ENCODE measurements at places on chromosomes 4 and X. TPM values are rescaled to one million over a fixed set of nuclear protein-coding genes. Genes with fewer than 3 reads are reported as not detected.
A peak's percentile ranks its signal among the peaks of the same experiment; 100 is the strongest.

DNA sequence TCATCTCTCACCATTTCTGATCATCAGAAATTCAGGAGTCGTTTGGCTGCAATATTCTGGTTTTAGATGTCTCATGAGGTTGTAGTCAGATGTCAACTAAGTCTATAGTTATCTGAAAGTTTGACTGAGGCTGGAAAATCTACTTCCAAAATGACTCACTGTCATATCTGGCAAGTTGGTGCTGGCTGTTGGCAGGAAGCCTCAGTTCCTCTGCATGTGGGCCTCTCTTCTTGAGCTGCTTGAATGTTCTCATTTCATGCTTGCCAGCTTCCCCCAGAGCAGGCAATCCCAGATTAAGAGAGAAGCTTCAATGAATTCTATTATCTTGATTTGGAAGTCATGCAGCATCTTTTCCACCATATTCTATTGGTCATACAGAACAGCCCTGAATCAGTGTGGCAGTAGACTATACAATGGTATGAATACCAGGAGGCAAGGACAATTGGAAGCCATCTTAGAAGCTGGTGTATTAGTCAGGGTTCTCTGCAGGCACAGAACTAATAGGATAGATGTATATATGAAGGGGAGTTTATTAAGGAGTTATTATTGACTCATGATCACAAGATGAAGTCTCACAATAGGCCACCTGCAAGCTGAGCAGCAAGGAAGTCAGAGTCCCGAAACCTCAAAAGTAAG lies 46.8 kb upstream of the ELF2 start:
- peak; percentile 52 for DNase-seq
- no peaks in the 10 kb centered on the region for H3K36me3 ChIP-seq
- peaks cover 15% of the 10 kb centered on the region for H3K4me1 ChIP-seq
- H3K27me3 ChIP-seq = no peaks in the 10 kb centered on the region

DNA sequence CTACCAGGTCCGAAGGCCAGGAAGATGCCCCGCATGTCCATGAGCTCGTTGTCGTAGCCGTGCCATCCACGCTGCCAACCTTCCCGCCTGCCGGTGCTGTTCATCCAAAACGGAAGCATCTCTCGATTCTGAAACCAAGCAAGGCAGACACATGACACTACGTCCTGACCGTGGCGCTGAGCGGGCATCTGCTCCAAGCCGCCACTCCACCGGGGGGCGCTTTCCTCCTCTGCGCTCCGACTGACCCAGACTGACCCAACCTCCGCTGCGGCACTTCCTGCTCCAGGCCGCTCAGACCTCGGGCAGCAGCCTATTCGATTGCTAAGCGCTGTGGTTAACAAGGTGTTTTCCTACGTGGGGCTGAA lies 120.5 kb downstream of the ENPP6 start:
- peaks cover 11% of the 10 kb centered on the region for H3K27me3 ChIP-seq
- H3K4me1 ChIP-seq = no peaks in the 10 kb centered on the region
- peak; percentile 50 for DNase-seq
- H3K4me3 ChIP-seq = peak overlapping the region; percentile 43

- no peaks in the 10 kb centered on the region for H3K36me3 ChIP-seq
- peak overlapping the region; percentile 90 for H3K4me3 ChIP-seq
- peak; percentile 91 for DNase-seq
These were observed 58.1 kb downstream of the MAML3 start for GRCh38 chr4:140095694-140096482.

Gene TCEAL2
- total RNA-seq = 0.81 TPM

DNA sequence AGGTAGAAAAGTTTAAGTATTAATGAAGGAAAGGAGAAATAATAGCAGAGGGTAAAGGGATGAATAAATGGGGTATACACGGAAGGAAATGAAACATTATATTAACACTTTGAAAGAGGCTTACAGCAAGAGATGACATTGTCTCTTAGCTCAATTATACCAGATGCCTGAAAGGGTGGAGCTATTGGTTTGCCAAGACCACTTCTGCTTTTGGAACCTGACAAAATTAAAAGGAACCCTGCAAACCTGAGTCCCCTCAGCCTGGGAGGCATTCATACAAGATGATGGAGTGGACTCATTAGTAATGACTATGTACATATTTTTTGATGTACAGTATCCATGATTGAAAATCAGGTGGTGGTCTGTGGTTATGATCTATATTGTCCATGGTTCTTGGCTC lies 45.1 kb upstream of the HPF1 start:
- H3K36me3 ChIP-seq = no peaks in the 10 kb centered on the region
- no peaks in the 10 kb centered on the region for H3K4me1 ChIP-seq
- no peak overlapping the region for H3K4me3 ChIP-seq
- no peaks in the 10 kb centered on the region for H3K27me3 ChIP-seq
- no peak for DNase-seq
- no peak overlapping the region for H3K27ac ChIP-seq

DNA sequence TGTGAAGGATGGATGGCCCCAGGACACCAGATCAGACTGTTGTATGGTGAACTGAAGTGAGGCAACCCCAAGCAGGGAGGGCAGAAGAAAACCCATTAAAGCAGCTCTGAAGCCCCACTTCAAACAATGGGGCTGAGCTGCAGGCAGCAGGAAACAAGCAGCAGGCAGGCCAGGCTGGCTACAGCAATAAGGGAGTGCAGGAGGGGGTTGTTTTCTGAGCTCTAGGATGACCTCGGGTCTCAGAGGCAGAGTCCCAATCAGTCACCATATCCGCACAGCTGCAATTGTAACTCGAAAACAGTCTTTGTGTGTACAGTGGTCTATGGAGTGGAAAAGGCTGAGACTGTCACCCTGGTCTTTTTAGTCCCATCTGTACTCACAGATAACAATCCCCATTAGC lies 90.4 kb downstream of the COL4A6 start:
- H3K36me3 ChIP-seq = no peaks in the 10 kb centered on the region
- H3K4me1 ChIP-seq = no peaks in the 10 kb centered on the region
- no peaks in the 10 kb centered on the region for H3K27me3 ChIP-seq
- H3K4me3 ChIP-seq = no peak overlapping the region
- no peak for DNase-seq

DNA sequence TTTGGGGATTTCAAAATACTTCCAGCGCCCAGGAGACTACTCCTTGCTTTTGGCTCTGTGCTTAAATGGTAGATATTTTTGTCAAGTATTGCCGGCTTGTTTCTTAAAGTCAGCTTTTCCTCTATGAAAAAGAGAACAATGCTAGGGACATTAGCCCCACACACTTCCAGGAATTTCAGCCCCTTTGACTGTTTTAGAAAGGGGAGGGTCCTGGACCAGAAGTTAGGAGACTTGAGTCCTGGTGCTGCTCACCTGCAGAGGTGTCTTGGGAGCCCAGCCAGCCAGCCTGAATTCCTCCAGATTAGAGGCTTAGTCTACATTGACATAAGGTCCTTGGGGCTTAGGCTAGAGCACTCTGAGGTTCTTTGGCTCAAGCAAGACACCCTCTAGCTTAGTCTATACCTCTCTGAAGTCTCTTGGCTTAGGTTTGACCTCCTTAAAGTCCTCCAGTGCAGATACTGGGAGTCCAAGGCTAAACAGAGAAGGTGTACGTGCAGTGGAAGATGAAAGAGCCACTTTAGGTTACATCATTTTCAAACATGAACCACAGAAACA lies 1.6 kb upstream of the SETD7 start:
- H3K4me1 ChIP-seq = peaks cover 43% of the 10 kb centered on the region
- H3K27ac ChIP-seq = peak overlapping the region; percentile 94
- H3K36me3 ChIP-seq = peaks cover 6% of the 10 kb centered on the region
- H3K4me3 ChIP-seq = peak overlapping the region; percentile 98
